Fibroblast of the conjunctiva (primary cell): ENCODE measurements at places on chromosomes 3 and 15.

DNA sequence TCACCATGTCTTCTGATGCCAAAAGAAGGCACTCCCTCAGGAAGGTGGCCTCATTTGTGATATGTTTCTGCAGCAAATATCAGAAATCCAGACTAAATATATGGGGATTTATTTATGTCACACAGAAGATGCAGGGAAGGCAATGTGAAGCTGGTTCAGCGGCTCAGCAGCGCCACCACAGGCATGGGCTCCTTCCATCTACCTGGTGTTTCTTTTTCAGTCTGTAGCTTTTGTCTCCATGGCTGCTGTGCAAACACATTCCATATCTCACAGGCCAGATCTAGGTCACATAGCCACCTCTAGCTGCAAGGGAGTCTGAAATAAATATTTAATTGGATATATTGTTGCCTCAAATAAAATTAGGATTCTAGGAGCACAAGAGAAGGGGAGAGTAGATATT lies 502.1 kb upstream of the IL12A start:
- no peak for DNase-seq

DNA sequence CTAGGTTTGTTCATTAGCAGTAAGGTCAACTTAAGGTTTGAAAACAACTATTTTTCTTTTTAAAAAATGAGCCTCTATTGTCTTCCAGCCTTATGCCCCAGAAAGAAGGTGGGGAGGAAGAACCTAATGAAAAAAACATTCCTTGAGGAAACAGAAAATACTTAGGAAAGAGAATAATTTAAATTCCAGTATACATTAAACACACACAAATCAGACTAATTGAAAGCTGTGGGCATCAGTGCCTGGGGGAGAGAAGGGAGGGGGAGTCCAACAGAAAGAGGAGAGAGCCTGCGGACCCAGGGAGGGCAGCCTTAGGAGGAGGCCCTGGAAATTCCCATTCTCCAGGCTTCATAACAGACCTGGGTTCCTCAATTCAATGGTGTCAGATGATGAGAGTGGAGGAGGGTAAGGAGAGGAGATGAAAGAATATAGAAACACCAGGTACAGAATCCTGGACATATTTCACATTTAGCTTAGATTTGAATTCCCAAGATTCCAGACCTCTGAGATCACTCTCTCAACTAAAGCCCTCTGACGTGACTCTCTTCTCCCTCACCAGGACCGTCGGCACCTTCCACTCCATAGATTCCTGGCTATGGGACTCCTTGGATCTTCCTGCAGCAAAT lies 320.5 kb upstream of the UMPS start:
- no peak for DNase-seq

GRCh38 chr15:34768530-34768929 lies 13.7 kb upstream of the GJD2 start:
- DNase-seq: no peak

DNA sequence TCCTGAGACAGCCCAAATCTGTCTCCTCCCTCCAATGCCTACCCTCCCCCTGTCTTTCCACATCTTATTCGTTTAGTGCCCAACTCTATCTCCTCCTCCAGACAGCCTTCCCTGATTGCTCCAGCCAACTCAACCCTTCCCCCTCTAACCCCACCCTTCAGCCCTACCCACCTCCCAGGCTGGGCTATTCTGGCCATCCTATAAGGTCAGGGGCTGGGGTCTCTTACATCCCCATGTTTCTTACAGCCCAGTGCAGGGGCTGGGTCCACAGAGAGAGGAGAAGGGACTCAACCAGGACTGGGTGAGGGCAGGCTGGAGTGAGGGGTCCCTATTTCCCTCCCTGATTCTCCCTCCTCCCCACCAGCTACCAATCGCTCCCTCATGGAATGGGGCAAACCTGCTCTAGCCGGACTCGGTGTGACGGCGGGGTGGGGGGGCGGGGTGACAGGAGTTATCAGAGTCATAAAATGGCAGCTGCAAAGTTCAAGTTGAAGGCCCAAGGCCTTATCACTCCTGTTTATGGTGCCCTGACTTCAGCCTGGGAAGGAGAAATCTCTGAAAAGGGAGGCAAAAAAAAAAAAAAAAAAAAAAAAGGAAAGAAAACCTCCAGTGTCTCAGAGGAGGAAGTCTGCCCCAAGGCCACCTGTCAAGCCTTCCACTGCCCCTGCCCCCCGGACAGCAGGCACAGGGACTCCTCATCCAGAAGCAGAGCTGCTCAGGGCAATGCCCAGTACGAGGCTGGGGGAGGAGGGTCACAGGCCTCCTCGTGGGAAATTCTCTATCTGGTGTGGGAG lies 2.1 kb downstream of the VIPR1 start:
- no peak for DNase-seq

GRCh38 chr3:116678853-116679252 lies 30.7 kb upstream of the TUSC7 start:
- DNase-seq: no peak

DNA sequence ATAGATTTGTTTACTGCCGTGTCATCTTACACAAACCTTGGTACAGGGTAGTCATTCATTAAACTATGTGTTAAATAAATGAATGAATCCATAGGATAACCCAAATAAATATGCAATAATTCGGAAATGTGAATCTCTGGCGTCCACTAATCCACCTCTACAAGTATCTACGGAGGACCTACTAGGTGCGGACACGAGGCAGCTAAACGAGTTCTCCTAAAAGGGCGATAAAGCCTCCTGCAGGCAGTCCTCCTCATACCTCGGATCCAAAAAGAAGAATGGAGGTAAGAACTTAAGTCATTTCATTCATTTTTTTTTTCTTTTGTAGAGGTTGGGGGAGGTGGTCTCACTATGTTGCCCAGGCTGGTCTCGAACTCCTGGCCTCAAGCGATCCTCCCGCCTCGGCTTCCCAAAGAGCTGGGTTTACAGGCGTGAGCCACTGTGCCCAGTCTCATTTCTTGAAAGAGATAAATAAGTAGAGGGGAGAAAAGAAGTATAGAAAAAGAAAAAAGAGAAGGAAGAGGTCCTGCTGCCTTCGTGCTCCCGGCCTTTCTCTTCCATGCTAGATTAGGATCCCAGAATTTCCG lies 706 bp upstream of the RPL35A start:
- DNase-seq: no peak

- no peak for DNase-seq
These were observed 390.7 kb downstream of the EFHB start for GRCh38 chr3:19543212-19543841.

- DNase-seq: no peak
These were observed 14.1 kb downstream of the GYG1 start for GRCh38 chr3:149005416-149005815.

DNA sequence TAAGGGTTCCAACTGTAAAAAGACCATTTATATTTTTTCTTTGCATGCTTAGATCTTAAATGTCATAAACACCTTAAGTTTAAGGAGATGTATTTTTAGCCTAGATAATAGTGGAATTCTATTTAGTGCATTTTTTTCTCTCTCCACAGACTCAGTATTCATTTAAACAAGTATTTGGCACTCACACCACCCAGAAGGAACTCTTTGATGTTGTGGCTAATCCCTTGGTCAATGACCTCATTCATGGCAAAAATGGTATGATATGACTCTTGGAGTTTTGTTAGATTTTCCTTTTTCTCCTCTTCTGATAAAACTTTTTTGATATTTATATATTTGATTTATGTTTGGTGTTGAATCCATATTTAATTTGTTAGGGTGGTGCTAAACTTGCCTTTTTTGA lies 7.3 kb downstream of the KIF23 start:
- no peak for DNase-seq

GRCh38 chr15:54843006-54843405 lies 353.7 kb downstream of the RSL24D1 start:
- DNase-seq: no peak

DNA sequence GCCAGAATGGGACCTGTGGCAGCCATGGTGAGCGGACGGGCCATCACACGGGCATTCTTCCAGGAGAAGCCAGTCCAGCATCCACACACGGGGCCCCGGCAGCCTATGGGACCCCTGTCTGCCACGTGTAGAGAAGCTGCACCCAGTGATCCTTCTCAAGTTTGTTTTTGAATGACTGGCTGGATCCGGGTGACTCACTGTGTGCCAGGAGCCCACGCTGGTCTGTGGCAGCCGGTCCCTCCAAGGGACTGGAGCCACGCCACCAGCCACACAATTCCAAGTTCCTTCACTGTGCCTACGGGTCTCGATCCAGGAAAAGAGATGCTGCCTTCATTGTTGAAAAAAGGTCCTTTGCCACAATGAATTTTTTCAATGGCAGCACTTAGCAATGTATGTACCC lies 58.1 kb downstream of the ATP10A start:
- no peak for DNase-seq

DNA sequence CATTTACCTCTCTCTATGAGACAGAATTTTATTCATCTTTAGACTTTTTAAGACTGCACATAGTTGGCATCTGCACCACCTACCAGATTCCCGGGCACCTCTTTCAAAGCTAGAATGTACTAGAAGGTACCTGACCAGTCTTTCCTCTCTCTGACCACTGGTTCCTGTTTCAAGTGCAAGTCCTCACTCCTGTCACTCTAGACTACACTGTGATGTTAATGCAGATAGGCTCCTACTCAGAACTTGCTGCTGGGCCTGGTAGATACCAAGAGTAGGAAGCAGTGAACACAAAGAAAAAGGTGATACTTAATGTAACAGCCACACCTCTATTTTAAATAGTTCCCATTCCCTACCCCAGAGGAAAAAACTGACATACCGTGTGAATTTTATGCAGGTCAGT lies 8.1 kb upstream of the TCAIM start:
- no peak for DNase-seq

GRCh38 chr3:76369170-76369569 lies 583.8 kb upstream of the ZNF717 start:
- DNase-seq: no peak

DNA sequence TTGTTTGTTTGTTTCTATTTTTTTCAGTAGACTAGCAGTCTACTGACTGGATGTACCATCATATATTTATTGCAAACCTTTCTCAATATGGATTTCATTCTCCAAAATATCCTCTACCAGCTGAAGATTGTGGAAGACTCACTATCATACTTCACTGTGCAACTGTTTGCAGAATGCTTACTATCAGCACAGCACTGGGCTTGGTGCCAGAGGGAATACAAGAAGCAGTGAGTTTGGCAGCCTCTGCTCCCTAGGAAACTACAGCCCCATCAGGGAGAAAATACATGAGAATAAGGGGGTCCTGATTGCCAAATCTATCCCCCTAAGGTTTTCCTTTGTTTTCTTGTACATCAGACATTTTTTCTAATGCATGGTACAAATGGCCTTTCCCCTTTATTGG lies 27.5 kb downstream of the AQP9 start:
- DNase-seq: peak; percentile 18

DNA sequence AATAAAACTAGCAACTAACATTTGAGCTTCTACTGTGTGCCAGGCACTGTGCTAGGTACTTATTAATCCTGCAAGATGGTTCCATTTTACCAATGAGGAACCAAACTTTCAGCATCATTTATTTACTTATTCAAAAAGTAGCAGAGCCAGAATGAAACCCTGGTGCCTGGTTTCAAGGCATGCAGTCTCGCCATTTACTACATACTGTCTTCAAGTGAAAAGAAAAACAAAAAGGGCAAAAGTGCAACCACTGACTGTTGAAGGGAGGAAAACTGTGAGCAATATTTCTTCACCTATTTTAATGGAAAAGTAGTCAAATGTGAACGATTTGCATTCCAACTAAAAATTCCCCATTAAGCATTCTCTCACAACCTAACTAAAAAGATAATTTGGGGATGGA lies 8.7 kb downstream of the DCUN1D1 start:
- DNase-seq: no peak

DNA sequence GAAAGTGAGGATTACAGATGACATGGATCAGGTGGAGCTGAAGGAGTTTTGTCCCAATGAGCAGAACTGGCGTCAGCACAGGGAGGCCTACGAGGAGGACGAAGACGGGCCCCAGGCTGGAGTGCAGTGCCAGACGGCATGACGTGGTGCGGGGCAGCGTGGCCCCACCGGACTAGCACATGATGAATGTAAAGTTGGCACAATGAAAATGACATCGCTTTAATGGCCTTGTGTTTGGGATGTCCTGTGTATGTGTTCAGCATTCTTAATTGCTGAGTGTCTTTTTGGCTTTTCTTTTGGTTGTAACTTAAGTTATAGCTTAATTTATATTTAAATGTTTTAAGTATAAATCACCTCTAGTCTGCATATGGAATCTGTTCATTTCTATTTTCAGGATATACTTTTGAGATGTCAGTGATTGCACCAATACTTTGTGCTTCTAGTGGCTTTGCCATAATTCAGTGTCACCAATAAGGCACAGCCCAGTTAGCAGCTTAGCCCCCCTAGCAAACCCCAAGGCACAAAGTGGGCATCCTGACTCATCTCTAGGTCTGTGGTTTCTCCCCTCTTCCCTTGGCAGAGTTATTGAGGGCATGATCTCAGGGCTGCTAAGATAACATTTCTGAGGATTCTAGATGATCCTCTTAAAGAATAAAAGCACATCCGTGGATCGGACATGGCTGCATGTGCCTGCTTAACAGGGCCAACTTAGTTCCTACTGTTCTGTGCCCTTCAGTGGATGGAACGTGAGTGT lies 16.1 kb downstream of the DNAJA4 start:
- no peak for DNase-seq

GRCh38 chr3:188578576-188579363 lies 424.8 kb downstream of the LPP start:
- peak; percentile 80 for DNase-seq

DNA sequence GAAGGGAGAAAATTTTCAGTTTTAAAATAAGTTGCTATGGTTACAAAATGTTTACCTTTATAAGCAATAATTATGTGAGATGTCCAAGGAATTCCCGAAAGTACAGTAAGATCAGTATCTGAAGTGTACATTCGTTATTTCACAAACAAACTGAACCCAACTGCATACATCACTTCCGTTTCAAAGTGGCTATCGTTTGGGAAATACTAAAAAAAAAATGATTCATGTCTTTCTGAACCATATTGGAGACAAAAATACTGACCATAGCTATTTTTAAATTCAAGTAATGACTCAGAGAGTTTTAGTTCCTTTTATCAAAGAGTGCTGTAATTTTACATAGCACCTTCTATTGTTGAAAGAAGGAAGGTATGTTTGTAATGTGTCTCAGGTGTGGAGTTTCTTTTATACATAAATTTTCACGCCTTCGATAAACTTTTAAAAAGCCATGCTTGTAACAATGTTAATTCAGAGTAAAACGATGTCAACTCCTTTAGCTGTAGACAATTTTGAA lies 8.0 kb upstream of the ANKRD28 start:
- no peak for DNase-seq

GRCh38 chr3:156098437-156099035 lies 21.8 kb upstream of the KCNAB1 start:
- DNase-seq: no peak

- no peak for DNase-seq
These were observed 10.3 kb downstream of the STARD5 start for GRCh38 chr15:81313686-81314085.

GRCh38 chr15:48695827-48696573 lies 50.5 kb upstream of the FBN1 start:
- DNase-seq: no peak

GRCh38 chr3:14805961-14806537 lies 12.7 kb upstream of the FGD5 start:
- no peak for DNase-seq

- DNase-seq: no peak
These were observed 77.2 kb downstream of the CD200R1L start for GRCh38 chr3:112769286-112769978.

- no peak for DNase-seq
These were observed 95.7 kb downstream of the ANO10 start for GRCh38 chr3:43525941-43526607.
